ENCODE measurements at places on chromosomes 5 and 9.

GRCh38 chr9:91714874-91715615 lies 235.0 kb downstream of the ROR2 start:
- DNase-seq: no peak

DNA sequence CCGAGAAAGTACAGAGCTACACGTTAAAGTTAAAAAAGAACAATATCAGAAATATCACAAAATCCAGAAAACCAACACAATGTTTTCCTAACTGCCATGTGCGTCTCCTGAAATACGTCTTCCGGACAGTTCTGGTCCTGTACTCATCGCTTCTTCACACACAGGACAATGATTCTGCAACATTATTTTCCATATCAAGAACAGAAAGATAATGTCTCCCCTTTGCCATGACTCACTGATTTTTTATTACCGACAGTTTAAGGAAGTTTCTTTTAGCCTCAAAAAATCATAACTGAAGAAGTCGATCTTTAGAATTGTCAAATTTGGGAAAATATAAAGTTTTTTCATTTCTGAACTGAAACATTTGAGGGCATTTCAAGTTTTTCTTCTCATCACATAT lies 2.5 kb downstream of the TBC1D9B start:
- DNase-seq: no peak

DNA sequence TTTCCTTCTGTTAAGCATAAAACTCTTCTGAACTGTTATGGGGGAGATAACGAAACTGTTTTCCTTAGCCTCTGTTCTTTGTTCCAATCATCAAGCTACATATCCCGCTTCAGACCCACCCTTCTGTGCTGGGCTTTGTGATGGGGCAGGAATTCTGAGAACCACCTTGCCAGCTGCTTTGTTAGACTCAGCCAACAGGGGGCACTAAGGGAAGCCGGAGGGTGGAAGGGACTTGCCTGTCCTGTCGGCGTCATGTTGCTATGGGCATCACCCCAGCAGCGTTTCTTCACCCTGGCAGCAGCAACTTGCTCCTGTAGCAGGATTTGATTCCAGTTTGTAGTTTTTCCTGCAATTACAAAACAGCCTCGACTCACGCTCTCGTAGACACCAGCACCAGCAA lies 169.1 kb downstream of the CAAP1 start:
- peak; percentile 37 for DNase-seq

GRCh38 chr9:124180557-124180956 lies 77.2 kb upstream of the NEK6 start:
- no peak for DNase-seq

DNA sequence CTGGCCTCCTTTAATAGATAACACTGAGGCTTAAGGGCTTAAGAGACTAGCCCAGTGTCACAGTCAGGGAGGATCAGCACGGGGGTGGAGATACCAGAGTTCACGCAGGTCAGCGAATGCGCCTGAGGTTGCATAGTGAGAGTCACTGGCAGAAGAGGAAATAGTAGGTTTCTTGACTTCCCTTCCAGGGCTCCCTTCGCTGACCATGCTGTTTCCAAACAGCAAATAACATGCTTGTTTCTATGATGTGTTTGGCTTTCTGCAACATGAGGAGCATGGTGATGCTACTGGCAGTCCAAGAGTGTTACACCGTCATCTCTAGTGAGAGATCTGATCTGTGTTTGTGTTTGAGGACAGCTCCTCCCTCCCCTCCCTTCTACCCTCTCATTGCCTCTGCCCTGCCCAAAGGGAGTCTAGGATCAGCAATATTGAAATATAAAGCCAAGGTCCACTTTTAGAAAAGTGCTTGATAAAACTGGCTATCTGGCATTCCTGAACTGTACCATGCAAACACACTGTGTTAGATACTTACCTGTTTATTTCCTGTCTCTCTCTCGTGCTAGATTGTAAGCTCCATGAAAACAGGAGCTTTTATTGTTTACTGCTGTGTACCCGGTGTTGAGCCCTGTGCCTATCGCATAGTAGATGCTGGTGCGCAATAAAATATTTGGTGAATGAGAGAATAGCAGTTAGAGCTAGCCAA lies 12.3 kb downstream of the TLE4 start:
- peak; percentile 62 for DNase-seq

All from erythroblast (primary cell).